ENCODE measurements at places on chromosomes 2 and 18.

DNA sequence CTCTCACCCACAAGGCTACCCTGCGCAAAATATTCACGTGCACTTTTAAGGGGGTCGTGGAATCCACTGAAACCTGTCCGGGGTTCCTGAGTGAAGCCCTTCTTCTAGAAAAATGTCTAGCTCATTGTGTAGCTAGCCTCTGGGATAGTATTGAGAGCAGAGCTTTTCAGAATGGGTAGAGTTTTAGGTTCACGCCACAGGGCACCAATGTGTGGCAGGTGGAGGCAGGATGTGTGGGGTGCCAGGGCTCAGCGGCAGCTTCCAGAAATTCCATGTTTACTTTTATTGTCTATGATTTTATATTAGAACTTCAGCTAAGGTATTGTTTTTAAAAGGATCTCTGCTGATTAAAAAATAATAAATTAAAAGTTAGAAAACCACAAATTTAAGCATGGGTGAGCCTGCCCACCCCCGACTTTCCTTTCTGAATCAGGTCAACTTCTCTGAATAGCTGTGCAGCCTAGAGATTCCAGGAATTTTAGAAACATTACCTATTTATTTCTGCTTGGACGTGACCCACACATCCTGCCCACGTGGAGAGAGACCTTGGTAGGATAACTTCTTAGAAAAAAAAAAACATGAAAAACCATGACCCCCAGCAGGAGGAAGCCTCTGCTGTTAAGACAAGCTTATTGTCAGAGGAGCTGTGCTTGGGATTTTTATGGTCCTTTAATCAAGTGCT, 163.7 kb downstream of the CTIF start:
- no peak for DNase-seq

- no peak for DNase-seq
These were observed 91.8 kb upstream of the SERTAD2 start for GRCh38 chr2:64745562-64745961.

DNA sequence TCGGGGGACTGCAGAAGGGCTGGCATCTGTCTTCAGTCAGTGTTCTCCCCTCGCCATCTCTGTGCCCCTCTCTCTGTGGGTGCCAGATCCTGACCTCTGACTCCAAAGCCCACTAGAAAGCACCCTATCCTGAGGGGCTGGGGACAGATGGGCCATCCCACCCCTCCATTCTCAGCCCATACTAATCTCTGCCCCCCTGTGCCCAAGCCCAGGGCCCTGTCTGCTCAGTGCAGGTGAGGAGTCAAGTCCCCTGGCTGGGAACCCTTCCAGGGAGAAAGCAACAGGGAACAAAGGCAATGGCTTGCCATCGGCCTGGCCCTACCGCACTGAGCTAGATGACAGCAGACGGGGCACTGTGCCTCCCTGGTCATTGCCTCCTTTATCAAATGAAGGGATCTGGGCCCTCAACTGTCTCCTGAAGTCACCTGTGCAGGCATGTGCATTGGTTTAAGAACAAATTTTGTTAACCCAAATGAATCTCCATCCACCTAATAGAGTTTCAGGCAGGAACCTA, 42.7 kb upstream of the ID2 start:
- DNase-seq, result no peak

GRCh38 chr2:197045115-197045514, 118.6 kb upstream of the PGAP1 start:
- peak; percentile 45 for DNase-seq

DNA sequence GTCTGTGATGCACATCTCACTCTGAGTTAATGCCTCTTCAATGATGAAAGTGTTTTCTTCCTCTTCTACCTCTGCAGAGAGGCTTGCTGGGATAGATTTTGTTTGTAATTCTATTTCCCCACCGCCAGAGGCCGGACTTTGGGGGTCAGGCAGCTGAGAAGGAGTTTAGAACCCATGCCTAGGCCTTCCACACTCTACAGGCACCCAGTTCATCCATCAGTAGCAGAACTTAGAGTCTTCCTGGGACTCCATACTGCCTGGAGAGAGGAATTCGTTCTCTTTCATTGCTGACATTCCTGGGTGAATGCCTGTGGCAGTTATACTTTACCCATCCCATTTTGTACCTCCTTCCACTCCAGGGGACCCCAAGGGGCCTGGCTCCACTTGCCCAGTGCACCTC, 9.1 kb downstream of the TPRKB start:
- no peak for DNase-seq

- no peak for DNase-seq
These were observed 98.3 kb upstream of the ACVR1C start for GRCh38 chr2:157726946-157727345.

- no peak for DNase-seq
These were observed 335.8 kb downstream of the SMAD2 start for GRCh38 chr18:47594621-47595086.

GRCh38 chr2:207790898-207791297, 21.2 kb upstream of the FZD5 start:
- DNase-seq, result no peak

DNA sequence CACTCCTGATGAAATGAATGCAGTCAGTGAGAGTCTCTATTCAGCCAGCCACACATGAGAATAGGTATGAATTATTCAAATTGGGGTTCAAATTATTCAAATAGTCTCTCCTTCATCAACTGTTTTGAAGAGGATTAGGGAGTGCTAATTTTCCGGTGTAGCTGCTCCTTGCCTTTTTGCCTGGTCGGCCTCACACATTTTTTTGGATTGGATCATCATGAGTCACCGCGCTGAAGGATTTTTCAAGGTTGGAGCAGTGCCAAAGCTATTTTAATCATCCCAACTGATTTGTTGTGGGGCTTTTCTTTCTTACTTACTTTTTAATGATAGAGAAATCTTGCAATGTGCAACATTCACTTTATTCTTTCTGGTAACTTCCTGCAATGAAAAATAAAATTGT, 2.4 kb upstream of the DTNA start:
- DNase-seq, result peak; percentile 26

DNA sequence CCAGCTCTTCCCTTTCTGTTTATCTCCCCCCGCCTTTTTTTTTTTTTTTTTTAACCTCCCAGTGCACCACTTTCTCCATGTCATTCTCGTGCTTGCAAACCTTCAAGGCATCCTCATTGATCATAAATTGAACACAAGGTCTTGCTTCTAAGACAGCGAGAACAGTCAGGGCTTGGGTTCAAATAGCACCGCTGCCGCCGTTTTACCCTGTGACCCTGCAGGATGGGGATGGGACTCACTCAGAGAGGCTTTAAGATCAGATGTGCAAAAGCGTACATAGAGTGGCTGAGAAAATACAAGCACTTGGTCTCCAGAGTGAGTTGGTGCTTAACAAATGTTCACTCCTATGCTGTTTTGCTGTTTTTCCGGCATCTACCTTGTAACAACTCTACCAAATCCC, 93.6 kb downstream of the TCF7L1 start:
- DNase-seq, result no peak

- no peak for DNase-seq
These were observed 1005.7 kb upstream of the PIK3C3 start for GRCh38 chr18:40949114-40949950.

GRCh38 chr18:32049393-32050171, 31.0 kb downstream of the RNF125 start:
- peak; percentile 89 for DNase-seq

- DNase-seq, result no peak
These were observed 287.2 kb downstream of the STK39 start for GRCh38 chr2:167960089-167960747.

DNA sequence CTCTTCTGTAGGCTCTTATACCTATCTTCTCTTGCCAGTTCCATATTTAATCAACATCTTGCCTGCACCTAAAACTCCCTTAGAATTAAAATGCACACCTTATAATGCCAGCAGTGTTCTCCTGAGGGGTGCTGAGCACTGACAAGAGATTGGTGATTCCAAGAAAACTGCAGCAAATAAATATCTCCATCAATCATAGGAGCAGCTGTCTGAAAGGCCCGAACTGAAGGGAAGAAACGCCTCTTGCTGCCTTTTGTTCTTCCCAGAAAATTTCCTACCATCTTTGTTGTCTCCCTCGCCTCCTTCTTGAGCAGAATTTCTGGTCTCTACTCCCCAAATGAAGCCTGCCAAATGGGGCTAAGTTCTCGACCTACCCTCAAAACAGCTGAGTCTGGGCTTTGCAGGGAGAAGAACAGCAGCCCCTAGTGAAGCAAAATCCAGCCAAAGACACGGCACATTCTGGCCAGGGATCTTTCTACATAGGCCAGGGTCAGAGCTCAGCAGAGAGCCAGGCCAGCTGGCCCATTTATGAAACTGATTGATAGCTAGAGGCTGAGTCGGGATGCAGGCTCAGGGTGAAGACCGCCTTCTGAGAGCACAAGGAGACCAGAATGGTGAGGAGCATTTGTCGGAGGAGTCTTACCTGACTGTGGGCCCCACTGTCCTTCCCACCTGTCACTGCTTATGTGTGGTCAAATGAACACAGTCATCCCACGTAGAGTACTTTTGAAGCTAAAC, 20.4 kb upstream of the TMEM247 start:
- DNase-seq, result no peak

GRCh38 chr2:201344663-201345366, 12.3 kb downstream of the FLACC1 start:
- DNase-seq, result no peak

- peak; percentile 19 for DNase-seq
These were observed 1.3 kb downstream of the YWHAQ start for GRCh38 chr2:9629222-9630116.

- DNase-seq, result no peak
These were observed 154.8 kb upstream of the MAP2 start for GRCh38 chr2:209269024-209269423.

DNA sequence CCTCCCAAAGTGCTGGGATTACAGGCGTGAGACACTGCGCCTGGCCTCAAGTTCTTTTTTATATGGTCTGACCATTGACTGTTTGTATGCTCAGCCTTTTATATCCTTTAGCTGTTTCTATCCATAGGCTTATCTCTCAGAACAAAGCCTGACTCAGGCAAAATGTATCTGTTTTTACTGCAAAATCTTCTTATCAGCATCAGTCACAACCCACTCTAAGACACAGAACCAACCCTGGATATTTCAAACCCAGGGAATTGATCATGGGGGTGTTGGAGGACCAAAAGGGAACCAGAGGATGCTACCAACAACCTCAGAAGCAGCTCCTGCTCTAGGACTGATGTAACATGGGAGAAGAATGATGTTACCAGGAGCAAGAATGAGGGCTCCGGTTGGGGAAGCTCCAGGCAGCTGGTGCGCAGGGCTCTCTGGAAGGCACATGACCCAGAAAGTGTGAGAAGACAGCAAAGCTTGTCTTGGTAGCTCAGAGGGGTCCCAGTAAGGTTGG, 75.3 kb upstream of the NCK2 start:
- no peak for DNase-seq

Data from suppressor macrophage (primary cell).